ENCODE measurements at places on chromosomes 1 and 21. TPM values are rescaled to one million over a fixed set of nuclear protein-coding genes. Genes with fewer than 3 reads are reported as not detected.

CHRM3 gene
- not detected for total RNA-seq

DNA sequence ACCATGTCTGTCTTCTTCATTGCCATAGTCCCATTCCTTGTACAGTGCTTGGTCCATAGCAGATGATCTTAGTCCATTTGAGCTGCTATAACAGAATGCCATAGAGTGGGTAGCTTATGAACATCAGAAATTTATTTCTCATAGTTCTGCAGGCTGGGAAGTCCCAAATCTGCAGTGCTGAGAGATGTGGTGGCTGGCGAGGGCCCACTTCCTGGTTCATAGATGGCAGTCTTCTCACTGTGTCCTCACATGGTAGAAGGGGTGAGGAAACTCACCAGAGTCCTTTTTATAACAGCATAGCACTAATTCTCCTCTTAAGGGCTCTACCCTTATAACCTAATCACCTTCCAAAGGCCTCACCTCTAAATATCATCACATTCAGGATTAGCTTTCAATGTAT lies 23.1 kb upstream of the RAP1A start:
- peak; percentile 60 for DNase-seq

DNA sequence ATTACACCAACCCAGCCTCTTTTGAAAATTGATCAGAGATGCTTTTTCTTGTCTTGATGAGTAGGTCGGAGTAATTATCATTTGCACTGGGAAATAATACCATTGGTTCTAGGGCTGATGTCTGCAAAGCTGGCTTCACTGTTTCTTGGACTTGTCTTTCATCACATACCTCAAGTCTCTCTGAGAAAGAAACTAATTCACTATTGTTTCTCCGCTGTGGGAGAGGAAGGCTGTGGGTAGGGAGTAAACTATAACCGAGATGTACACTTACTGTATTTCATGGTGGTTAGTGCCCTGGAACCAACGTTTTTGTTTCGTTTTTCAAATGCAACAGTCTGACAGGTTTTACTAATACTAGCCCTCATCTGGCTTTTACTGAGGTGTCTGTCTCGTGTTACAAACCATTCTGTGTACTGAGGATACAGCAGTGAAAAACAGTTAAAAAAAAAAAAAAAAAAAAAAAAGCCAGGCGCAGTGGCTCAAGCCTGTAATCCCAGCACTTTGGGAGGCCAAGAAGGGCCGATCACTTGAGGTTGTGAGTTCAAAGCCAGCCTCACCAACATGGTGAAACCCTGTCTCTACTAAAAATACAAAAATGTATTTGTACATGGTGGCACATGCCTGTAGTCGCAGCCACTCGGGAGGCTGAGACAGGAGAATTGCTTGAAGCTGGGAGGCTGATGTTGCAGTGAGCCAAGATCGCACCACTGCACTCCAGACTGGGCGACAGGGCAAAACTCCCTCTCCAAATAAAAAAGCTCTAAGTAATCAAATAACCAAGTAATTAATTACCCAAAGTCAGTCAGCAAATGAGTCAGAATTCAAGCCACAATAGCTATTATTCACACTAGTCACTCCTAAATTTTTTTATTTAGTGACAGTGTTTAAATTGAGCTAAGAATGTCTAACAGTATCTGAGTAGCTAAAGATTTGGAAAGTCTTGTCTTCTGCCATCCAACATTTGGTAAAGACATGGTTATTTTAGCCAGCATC lies 23.3 kb downstream of the TOMM20 start:
- no peak for DNase-seq

DNA sequence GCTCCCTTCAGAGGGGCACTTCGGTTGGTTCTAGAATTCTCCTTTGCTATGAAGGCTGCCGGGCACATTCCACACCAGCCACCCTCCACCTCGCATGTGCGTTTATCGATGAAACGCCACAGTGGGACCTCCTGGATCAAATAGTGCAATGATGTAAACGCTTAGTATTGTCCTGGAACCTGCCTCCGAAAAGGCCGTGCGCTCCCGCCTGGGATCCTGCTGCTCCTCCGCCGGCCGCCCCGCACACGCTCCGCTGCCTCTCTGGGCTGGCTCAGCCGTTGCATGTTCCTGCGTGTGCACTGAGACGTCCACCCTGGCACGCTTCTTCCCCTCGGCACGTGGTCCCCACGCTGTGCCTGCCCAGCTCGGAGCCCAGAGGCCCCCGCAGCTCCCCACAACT lies 4.0 kb upstream of the TNFRSF14 start:
- no peak for DNase-seq

GRCh38 chr1:33928251-33928650 lies 64.4 kb downstream of the HMGB4 start:
- DNase-seq: no peak

DNA sequence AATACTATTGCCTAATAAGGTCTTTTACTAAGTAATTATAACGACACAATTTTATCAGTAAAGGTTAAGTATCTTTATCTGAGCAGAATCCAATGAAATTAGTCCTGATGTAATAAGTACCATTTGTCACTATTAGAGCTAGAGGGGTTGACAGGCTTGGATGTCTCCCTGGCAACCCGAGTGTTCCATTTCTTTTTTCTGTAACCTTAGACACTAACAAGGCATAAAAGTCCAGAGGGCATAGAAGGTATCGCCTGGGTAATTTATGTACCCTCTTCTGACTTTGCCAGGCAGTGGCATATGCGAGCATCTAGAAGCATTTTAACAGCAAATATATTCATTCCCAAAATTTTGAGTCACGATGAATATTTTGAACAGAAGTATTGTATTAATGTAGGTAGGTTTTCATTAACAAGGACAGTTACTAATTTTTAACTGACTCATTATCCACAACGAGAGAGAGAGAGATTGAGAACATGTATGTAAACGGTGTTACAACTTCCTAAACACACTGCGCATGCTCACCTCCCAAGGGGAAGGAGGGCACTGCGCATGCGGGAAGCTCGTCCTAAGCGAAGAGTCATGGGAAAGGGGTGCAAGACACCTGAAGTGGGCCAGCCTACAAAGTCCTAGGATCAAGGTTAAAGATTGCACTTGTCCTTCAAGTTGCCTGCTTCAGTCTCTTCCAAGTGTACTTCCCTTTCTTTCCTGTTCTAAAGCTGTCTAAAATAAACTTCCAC lies 423.9 kb downstream of the DSCAM start:
- DNase-seq: no peak

NFIA gene
- 8.6 TPM for total RNA-seq

LRRC71 gene
- total RNA-seq: not detected

GRCh38 chr1:154859786-154860155 lies 10.3 kb downstream of the KCNN3 start:
- no peak for DNase-seq

- no peak for DNase-seq
Measured at GRCh38 chr1:44077421-44077820, 41.2 kb upstream of the KLF17 start.

DNASE2B gene
- total RNA-seq: not detected

- no peak for DNase-seq
Measured at GRCh38 chr21:42289926-42290325, 25.3 kb downstream of the TFF3 start.

GPA33 gene
- total RNA-seq: 31.3 TPM

ETV3L gene
- not detected for total RNA-seq

- no peak for DNase-seq
Measured at GRCh38 chr1:109479311-109479710, 4.4 kb upstream of the ATXN7L2 start.

DNA sequence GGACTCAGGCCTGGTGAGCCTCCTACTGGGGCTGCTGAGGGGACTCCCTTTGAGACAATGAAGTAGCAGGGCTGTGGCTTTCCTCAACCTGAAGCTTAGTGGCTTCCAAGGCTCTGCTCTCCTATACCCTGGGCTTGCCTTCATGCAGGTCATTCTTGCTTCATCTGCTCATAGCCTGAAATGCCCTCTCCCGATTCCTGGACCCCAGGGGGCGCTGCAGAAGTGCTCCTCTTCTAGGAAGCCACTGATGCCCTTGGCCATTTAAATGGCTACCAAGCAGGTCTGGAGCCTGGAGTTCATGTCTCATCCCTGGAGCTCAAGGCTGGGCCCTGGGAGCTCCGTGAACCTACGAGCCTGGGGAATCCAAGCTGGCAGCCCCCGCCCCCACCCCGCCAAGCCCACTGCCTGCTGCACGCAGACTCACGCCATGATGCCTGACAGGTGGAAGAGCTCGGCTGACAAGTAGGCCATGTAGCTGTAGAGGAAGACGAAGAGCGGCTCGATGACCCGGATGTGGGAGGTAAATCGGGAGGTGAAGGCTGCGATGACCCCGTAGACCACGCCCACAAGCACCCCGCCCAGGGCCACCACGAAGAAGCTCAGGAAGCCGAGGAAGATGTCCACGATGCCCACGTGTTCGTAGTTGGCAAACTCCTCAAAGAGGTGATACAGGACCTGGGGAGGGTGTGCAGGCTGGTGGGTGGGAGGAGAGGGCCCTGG lies 45.7 kb downstream of the SLC9A1 start:
- no peak for DNase-seq

GJA8 gene
- total RNA-seq: not detected

ADAMTS4 gene
- 0.70 TPM for total RNA-seq

DNA sequence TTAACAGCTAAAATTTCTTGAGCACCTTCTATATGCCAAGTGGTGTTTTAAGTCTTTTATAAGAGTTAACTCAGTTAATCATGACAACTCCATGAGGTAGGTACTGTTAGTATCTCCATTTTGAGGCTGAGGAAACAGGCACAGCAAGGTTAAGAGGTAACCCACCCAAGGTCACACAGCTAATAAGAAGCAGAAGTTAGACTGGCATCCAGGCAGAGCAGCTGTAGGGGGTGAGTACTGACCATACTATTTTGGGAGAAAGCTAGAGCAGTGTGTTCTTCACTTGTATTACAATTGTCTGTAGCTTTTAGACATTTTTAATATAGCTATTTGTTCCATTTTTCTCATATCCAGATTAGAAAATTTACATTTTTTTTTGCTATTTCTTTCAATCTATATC lies 4.8 kb downstream of the ATP6V1G3 start:
- DNase-seq: no peak

- no peak for DNase-seq
Measured at GRCh38 chr21:46114963-46115362, 17.1 kb downstream of the COL6A2 start.

- DNase-seq: no peak
Measured at GRCh38 chr1:192811594-192812239, 2.9 kb downstream of the RGS2 start.

DNA sequence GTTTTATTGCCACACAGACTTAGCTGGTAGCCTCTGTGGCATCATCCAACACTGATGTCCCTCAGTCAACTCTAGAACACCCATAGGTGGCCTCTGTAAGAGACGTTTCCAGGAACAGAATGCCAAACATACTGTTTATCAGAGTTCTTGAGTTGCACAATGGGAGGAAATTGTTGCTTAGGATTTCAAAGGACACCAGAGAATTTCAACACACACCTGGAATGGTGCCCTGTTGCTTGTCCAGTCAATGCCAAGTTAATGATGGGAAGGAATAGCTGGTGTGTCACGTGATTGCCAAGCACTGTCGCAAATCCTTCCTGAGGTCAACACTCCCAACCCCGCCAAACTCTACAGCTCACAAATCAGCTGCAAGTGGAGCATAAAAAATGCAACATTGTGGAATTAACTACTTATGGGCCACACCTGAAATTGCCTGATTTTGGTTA lies 28.6 kb upstream of the DUSP23 start:
- DNase-seq: no peak

GUCA2B gene
- total RNA-seq: not detected

LAPTM5 gene
- 783 TPM for total RNA-seq

DNA sequence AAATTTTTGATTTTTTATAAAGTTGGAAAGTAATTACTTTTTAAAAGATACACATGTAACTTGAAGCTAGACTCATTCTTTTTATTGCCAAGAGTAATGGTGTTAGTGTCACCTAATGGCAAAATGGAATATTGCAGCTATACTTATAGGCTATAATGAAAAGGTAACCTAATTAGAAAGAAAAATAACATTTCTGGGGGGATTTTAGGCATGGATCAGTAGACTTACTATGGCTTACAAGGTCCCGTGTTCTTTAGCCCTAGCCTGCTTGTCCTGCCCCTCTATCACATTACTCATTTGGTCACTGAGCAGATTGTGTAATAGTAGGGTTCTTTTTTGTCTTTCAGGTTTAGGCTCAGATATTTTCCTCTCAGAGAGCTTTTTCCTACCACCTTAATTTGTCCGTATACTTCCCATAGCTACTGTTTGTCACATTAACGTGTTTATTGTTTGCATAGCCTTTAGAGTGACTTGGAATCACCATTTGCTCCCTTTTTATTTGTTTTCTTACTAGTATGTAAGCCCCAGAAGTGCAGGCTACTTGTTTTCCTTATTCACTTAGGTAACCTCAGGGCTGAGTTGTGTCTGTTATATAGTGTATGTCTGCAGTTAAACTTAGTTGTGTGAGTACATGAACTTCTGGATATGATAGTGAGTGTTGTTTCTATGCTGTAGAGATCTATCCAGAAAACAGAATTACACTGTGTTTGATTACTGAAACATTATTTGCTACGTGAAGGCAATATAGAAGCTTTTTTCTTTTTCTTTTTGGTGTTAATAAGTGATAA lies 58.7 kb downstream of the RABGAP1L start:
- peak; percentile 43 for DNase-seq

- DNase-seq: no peak
Measured at GRCh38 chr1:85313888-85314696, 37.7 kb upstream of the BCL10 start.

- no peak for DNase-seq
Measured at GRCh38 chr1:24999906-25000305, 69.8 kb upstream of the RUNX3 start.

ALG14 gene
- 2.2 TPM for total RNA-seq

GRCh38 chr21:46229133-46229922 lies 754 bp upstream of the LSS start:
- DNase-seq: no peak

- no peak for DNase-seq
Measured at GRCh38 chr1:232990176-232991128, 40.0 kb downstream of the NTPCR start.

DNA sequence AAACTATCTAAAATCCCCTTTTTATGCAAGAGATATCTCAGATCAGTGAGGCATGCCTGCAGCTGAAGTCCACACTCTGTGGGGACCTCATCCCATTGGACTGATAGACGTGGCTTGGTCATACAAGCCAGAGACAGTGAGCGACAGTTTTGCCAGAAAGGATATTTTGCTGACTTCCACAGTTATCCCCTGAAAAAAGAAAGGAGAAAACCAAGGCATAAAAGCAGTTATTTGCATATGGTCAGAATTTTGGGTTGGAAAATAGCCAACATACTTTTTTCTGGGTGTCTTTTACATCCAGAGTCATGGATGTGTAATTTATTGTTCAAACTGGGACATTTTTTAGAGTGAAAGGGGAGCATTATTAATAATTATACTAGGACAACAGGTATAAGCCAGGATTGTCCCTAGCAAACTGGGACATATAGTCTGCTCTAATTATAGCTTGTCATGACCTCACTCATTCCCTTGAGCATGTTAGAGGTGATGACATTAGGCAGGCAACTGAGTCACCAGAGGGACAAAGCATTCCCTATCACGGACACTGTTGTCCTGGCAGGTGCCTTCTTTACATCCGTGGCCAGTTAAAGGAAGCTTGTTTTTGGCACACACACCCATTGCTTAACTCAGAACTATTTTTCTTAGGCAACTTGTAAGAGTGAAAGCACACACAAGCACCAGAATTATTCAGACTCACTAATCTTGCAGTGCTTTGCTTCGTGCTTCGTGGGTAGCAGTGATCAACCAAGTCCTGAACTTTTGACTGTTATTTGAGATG lies 65.5 kb downstream of the PRRX1 start:
- DNase-seq: no peak

LIN28A gene
- not detected for total RNA-seq

Data from naive thymus-derived CD4-positive, alpha-beta T cell (primary cell).